ENCODE measurements at places on chromosomes 4 and X.

DNA sequence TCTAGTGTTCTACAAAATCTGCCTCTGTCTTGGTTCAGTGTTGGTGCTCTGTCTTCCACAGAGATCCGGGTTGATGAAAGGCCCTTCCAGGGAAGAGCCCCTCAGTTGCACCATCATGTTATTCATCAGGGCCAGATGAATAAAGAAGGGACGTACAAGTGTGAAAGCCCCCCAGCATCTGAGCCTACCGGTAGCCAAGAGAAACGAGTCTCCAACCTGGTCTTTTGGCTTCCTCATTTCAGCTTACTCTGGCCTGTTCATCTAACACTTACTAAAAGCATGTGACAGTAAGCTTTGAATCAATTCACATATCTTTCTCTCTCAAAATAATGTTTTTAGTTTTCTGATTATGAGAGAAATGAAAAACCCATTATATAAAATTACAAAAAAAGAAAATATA is 19.2 kb downstream of the MEPE start:
- no peaks in the 10 kb centered on the region for H3K36me3 ChIP-seq
- H3K27ac ChIP-seq: no peak overlapping the region
- no peaks in the 10 kb centered on the region for H3K4me1 ChIP-seq
- DNase-seq: no peak
- H3K4me3 ChIP-seq: no peak overlapping the region

- DNase-seq: no peak
- no peak overlapping the region for H3K4me3 ChIP-seq
- no peaks in the 10 kb centered on the region for H3K36me3 ChIP-seq
- H3K27ac ChIP-seq: no peak overlapping the region
- H3K4me1 ChIP-seq: no peaks in the 10 kb centered on the region
Observed at GRCh38 chrX:74853255-74853654, 72.0 kb downstream of the NEXMIF start.

DNA sequence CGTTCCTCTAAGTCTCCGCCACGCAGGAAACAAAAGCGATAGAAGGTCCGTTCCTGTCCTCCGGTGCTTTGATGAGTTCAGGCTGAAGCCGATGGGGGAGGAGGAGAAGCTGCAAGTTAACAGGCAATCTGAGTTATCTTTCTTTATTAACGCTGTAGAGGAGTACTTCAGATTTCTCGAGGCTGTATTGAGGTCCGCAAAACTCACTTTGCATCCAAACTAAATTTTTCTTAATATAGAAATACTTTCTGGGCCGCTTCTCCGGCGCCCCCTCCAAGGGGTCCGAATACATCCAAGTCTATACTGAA is 395 bp upstream of the SOWAHB start:
- no peak for DNase-seq
- no peaks in the 10 kb centered on the region for H3K36me3 ChIP-seq
- H3K4me1 ChIP-seq: 0 out of 2 replicates have a peak, but pooled peaks cover 3% of the 10 kb centered on the region
- peak overlapping the region; percentile 75 for H3K4me3 ChIP-seq

DNA sequence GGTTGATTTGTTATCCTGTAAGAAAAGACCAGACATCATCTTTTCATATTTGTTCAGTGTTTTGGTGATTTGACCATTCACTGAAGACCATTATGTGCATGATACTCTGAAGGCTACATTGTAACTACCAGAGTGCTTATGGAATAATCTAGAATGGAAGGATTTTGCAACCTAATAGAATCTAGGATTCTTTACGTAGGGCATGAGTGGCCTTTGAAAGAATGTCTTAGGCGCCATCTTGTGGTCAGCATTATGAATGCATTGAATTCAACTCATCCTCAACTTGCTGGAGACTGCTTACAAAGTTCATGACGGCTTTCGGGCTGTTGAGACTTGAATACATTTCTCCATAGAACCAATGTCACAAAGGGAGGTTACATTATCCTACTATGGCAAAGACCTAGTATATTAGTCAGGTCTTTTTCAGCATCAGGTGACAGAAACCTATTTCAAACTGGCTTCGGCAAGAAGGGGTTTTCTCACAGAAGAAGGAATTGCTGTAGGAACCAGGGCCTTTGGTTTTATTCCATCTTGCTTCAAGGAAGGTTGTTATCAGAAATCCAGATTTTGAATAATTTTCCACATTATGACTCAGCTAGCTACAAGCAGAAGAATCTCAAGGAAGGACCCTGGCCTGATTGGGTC is 104.1 kb downstream of the GPAT3 start:
- H3K27ac ChIP-seq: no peak overlapping the region
- no peaks in the 10 kb centered on the region for H3K4me1 ChIP-seq
- H3K36me3 ChIP-seq: no peaks in the 10 kb centered on the region
- no peak overlapping the region for H3K4me3 ChIP-seq

- H3K36me3 ChIP-seq: peaks cover 15% of the 10 kb centered on the region
- no peaks in the 10 kb centered on the region for H3K27me3 ChIP-seq
- H3K4me3 ChIP-seq: no peak overlapping the region
- H3K4me1 ChIP-seq: no peaks in the 10 kb centered on the region
- no peak for DNase-seq
Observed at GRCh38 chr4:3514806-3515501, 17.3 kb downstream of the LRPAP1 start.
